Natural killer cell treated with Interleukin-12 subunit alpha and Interleukin-12 subunit beta and Interleukin-15 and Interleukin-18, amount 100 ng/mL, for 72 hours (primary cell): ENCODE measurements at places on chromosomes 4 and X.

- DNase-seq, result no peak
These were observed 53.5 kb downstream of the UGT2B10 start for GRCh38 chr4:68869274-68869773.

- DNase-seq, result no peak
These were observed 89.7 kb upstream of the KDR start for GRCh38 chr4:55215087-55215486.

- no peak for DNase-seq
These were observed 11.2 kb upstream of the TFDP3 start for GRCh38 chrX:133229361-133229760.

DNA sequence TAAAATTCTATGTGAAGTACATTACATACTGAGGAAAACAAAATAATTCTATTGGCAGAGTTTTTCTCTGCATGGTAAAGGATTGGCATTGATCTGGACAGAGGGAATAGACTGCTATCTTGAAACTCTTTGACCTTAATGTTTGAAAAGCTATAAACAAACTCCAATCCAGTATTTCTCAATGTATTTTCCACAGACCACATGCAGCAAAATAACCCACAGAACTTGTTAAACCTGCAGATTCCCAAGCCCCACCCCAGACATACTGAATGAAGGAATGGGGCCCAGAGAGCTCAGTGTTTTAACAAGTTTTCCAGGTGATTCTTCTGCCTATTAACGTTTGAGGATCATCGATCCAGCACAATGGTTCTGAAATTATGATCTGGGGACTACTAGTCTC lies 15.7 kb downstream of the RNF128 start:
- no peak for DNase-seq

GRCh38 chr4:123802082-123802645 lies 405.6 kb downstream of the SPRY1 start:
- DNase-seq, result no peak
